Fibroblast of skin of right quadriceps (primary cell): ENCODE measurements at places on chromosomes 12 and 14.

GRCh38 chr12:83161456-83161855, 474.8 kb downstream of the TMTC2 start:
- peak; percentile 71 for DNase-seq

DNA sequence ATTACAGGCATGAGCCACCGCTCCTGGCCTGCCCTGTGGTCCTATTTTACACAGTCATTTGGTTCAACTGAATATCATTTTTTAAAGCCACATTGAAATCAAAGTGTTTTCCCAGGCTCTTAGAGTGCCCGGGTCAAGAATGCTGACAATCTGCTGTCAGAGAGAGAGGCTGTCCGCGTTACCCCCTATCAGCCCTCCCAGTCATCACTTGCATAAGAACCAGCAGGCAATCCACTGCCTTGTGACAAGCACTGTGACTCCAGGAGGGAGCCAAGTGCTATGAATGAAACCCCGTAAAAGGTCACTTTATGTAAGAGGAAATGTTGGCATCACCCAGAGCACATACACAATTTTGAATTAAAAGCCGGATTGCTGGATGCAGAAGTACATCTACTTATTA, 13.5 kb downstream of the PHLDA1 start:
- peak; percentile 48 for DNase-seq

DNA sequence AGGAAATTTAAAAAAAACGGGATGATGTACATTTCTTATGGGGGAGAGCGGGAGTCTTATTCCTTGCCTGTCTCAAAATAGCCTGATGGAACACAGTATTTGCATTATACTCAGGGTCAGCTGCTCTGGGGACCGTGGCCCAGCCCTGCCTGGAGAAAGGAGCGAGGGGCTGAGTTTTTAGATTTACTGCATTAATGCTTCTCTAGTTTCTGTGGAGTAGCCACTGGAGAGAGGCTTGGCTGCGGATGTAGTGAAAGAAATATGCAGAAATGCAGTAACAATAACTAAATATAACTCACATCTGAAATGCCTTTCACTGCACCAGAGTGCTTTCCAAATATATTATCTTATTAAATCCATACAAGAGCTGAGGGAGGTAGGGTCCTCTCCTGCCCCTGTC, 87.6 kb upstream of the MAP1LC3B2 start:
- DNase-seq = no peak

GRCh38 chr12:127562816-127563215, 704.2 kb upstream of the TMEM132C start:
- no peak for DNase-seq

DNA sequence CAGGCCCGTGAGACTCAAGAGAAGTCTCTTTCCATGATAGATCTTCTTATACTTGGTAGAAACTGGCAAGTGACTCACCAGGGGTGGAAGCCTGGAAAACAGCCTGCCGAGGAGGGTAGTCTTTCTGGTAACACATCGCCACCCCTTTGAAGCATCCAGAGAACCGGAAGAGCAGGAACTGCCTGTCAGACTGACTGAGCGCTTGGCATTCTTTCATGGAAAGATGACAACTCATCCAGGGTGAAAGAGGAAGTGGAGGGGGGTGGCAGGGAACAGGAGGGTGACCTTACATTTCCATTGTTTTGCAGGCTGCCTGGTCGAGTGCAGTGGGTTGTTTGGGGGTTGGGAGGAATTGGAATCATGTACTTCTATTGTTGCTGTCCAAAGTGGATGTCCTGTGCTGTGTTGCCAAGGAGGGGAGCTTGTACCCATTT, 34.5 kb downstream of the PRKCH start:
- peak; percentile 26 for DNase-seq

DNA sequence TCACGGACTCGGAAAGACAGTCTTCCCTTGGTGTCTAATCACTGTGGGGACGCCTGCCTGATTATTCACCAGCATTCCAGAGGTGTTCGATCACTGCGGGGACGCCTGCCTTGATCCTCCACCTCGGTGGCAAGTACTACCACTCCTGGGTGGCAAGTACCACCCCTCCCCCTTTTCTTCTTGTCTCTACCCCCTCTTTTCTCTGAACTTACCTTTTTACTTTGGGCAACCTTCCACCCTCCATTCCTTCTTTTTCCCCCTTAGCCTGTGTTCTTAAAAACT, 12.0 kb upstream of the LGMN start:
- peak; percentile 4 for DNase-seq

- DNase-seq = no peak
These were observed 6.9 kb downstream of the LRCOL1 start for GRCh38 chr12:132603240-132604150.

GRCh38 chr14:38605193-38606114, 349.6 kb upstream of the CLEC14A start:
- no peak for DNase-seq

DNA sequence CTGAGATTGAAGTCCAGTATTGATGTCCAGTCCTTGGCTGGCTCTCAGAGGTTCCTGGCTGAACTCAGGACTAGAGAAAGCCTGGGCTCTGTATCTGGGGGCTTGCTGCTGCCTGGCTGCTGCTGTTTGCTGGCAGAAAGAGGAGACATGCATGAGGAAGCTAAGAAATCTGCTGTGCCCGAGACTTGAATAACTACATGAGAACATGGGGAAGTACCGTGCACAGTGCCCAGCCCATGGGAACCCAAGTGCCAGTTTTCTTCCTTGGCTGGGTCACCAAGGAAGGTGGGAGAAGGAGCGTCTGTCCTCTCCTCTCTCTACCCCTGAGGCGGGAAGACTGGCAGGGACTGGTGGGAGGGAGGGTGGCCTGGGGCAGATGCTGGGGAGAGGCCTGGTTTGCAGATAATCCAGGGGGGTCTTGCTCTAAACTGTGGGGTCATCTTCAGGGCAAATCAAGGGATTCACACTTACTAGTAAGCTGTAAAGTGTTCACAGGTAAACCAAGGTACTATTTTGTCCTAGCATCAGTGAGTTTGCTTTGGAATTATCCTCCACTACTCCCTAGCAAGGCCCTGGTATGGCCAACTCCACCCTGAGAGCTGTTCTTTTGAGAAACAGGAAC, 13.8 kb upstream of the ZFP36L1 start:
- no peak for DNase-seq

DNA sequence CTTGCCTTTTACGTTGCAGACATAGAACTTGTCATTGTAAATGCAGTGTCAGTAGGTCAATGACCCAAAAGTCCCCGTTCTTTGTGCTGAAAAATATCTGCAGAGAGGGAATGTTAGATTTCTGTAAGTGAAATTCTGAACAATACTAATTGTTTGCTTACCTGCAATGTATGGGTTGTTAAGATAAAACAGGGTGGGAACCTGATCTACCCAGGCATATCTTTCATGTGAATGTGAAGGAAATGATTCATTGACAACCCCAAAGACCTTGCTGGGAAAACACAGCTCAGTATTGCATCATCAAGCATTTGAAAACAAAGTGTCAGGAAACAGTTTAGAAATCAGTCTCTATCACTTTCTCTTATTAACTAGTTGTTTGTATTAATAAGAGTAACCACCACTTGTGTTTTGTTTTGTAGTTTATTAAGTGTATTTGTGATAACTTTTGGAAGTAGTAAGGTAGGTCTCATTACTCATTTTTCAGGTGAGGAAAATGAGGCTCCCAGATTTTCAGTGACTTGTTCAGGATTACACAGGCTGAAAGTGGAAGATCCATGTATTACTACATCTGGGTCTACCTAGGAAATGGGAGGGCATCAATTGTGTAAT, 57.9 kb upstream of the SLC38A2 start:
- DNase-seq = peak; percentile 87

- DNase-seq = peak; percentile 99
These were observed 1.1 kb upstream of the HDAC7 start for GRCh38 chr12:47820631-47821345.

GRCh38 chr14:79111987-79112501, 941.9 kb downstream of the NRXN3 start:
- peak; percentile 13 for DNase-seq

GRCh38 chr12:120783197-120783596, 57.6 kb downstream of the ACADS start:
- DNase-seq = peak; percentile 57

GRCh38 chr14:88129306-88130056, 124.5 kb downstream of the GPR65 start:
- peak; percentile 88 for DNase-seq

- no peak for DNase-seq
These were observed 157.5 kb downstream of the CALM1 start for GRCh38 chr14:90554341-90554740.

- DNase-seq = no peak
These were observed 33.1 kb downstream of the PHLDA1 start for GRCh38 chr12:75998292-75999063.

DNA sequence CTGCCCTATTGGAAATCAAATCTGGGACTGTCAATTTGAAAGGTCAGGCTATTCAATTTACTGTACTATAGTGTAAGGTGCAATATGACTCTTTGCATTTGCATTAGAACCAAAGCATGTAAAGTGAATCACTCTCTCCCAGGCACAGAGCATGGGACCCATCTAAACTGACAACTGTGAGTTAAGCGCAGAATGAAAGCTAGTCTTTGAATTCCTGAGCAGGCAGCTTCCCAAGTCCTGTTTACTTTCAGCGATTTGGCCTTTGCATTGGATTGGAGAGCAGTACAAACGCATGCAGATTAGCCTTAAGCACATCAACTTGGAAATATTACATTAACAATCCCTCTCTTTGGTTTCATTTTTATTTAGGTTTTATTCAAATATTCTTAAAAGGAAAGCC, 74.6 kb downstream of the RERG start:
- no peak for DNase-seq

DNA sequence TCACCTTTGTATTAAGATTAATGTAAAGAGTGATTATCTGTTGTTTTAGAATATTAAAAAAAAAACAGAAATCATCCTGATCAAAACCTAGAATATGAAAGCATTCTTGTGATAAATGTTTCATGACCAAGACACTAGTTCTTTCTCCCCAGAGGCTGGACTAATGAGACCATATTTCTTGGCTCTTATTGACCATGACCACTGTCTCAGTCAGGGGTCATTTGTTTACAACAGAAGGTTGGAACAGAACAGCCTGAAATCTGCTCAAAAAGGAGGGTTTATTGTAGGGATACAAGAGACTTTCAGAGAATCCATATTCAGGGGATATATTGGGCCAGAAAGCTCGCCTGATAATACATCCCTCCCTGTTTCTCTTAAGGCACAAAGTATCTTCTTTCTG, 87.7 kb downstream of the TMEM30B start:
- DNase-seq = no peak

- no peak for DNase-seq
These were observed 130.1 kb upstream of the BMP4 start for GRCh38 chr14:54086767-54087166.

- peak; percentile 61 for DNase-seq
These were observed 71.7 kb downstream of the CCDC92 start for GRCh38 chr12:123900871-123901376.

GRCh38 chr12:101773650-101774162, 34.4 kb upstream of the SYCP3 start:
- DNase-seq = peak; percentile 57

DNA sequence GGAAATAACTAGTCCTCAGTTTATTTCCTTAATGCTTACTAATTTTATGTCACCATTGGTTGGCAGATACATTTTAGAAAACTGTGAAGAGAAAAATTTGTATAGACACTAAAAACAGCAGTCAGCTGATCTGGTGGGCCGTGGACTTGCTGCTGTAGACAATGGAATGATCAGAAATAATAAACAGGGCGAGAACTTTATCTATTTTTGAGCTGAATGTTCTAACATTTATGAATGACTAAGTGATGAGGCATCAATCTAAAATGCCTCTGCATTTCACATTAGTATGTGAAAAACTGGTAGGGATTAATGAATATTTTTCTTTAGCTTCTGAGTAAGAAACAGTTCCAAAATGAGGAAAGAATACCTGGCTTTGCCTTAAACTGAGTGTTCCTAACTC, 24.8 kb upstream of the PKP2 start:
- no peak for DNase-seq

GRCh38 chr12:122835750-122836026, 431 bp downstream of the HIP1R start:
- no peak for DNase-seq

DNA sequence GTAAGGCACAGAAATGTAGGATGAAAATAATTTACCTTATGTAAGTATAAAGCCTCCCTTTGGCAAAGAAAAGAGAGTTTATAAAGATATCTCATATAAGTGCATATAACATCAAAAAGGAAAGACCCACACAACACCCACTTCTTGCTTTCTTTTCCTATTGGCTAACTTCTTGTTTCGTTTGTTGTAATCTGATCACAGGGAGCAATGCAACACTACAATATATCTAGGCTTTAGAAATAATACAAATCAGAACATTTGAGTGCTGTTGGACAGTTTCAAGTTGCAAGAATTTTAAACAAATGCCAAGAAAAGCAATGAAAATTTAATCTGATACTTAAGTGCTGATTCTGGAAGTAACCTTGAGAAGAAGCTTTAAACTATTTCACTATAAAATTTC, 1.3 kb downstream of the FGD6 start:
- peak; percentile 69 for DNase-seq

GRCh38 chr12:114875313-114875712, 191.3 kb upstream of the TBX3 start:
- no peak for DNase-seq

DNA sequence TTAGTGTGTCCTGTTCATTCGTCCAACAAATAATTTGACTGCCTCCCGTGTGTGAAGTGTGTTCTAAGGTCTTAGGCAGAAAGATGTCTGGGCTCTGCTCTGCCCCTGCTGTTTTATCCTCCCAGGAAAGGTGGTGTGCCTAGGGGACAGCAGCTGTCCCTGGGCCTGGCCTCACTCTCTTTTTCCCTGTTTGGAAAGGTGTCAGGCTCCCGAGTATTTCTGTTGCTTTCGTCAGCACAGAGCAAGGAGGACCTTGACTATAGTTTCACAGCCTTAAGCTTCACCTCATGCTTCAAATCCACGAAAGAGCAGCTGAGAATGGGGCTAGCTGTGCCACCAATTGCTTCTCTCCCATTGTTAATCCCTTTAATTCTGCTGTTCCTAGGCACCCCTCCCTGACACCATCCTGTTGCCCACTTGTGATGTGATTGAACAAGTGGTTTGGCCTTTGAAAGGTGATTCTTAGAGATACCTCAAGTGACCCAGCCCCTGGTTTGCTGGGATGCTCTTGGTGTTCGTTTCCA, 54.2 kb downstream of the TGFB3 start:
- DNase-seq = no peak

DNA sequence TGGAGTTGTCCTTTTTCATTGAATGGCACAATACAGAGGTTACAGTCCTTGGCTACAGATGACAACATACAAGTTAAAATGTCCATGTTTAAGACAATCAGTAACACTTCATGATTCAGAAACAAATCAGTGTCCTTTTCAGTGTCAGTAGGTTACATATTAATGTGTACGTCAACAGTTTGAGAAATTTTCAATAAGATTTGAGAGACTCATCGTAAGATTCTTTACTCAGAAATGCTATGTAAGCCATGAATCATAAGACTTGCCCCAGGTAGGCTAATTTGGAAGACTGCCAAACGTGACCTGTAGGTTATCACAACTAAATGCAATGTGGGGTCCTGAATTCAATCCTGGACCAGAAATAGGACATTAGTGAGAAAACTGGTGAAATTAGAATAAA, 3.5 kb downstream of the RDH12 start:
- DNase-seq = no peak

GRCh38 chr12:129298921-129299320, 445.6 kb downstream of the GLT1D1 start:
- DNase-seq = no peak

GRCh38 chr12:53048033-53048779, 1.7 kb upstream of the TNS2 start:
- peak; percentile 37 for DNase-seq
